Stomach (tissue), 19 donors: ENCODE measurements at places on chromosomes 11 and 22. TPM values are rescaled to one million over a fixed set of nuclear protein-coding genes. Genes with fewer than 3 reads are reported as not detected.

NAT10 gene
- total RNA-seq: 36.5 TPM

TTC28 gene
- 41.4 TPM for total RNA-seq

GRK3 gene
- 0.87 TPM for total RNA-seq

GDPD4 gene
- total RNA-seq: not detected

DKK3 gene
- 63.8 TPM for total RNA-seq

SLC1A2 gene
- total RNA-seq: 5.7 TPM

THRSP gene
- total RNA-seq: not detected

PPP2R1B gene
- 52.0 TPM for total RNA-seq

TMEM191C gene
- total RNA-seq: not detected

MACROD1 gene
- total RNA-seq: 41.2 TPM

DNA sequence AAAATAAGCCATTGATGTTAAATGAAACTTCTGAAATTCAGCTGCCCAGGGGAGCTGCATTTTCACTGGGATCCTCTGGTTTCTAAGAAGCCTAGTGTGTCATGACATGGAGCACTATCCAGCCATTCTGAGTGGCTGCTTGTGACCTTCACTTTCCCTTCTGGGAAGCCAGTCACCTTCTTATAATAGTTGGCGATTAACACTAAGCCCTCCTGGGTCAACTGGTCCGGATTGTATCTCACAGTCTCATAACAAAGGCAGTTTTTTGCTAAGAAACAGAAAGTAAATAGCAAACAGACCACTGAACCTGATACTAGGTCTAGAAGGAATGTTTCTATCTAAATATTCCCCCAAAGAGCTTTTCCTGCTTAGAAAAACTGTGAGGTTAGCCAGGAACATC, 7.9 kb downstream of the CSRP3 start:
- no peak for DNase-seq

GRCh38 chr22:32985899-32986765, 72.0 kb downstream of the SYN3 start:
- DNase-seq: peak; percentile 58

DNA sequence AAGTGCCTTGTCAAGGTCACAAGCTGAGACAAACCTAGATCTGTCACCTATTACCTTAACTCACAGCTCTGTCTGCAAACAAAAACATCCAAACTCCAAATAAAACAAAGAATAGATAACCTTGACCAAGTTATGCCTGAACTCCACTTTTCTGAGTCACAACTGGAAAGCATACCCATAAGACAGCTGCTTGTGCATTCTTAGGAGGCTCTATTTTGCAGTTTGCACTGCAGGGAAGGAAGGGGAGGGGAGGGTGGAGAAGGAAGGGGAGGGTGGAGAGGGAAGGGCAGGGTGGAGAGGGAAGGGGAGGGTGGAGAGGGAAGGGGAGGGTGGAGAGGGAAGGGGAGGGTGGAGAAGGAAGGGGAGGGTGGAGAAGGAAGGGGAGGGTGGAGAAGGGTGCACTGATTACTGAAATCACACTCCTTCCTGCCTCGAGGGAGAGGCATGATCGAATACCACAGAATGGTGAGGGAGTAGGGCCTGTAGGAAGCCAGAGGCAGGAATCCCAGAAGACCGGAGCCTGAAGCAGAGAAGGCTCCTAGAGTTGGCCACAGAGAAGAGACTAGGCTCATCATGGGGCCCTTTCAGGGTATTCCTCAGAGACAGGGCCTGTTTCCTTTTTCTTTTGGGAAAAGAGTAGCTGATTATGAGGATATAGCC, 5.7 kb upstream of the OR52K2 start:
- no peak for DNase-seq

GRCh38 chr11:120203626-120204025, 7.2 kb upstream of the OAF start:
- no peak for DNase-seq

DNA sequence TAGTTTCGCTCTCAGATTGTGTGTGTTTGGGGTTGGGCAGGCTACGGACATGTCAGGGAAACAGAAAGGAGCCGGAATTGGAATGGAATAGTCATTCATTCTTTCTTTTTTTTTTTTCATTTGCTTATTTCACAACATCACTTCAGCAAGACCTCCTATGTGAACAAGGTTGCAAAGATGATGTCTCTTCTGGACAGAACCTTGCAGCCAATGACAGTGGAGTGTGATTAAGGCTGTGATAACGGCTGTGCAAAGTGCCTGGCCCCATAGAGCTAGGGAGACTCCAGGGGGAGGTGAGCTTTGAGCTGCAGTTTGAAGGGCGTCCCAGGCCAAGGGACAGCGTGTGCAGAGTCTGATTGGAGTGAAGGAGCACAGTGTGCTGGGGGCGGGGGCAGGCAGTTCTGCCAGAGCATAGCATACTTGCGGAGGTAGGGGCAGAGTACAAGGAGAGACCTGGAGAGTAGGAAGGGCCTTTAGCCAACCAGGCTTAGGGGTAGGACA, 3.4 kb downstream of the TIGD3 start:
- DNase-seq: peak; percentile 58

- DNase-seq: no peak
Measured at GRCh38 chr11:69039501-69039900, 9.2 kb upstream of the TPCN2 start.

- no peak for DNase-seq
Measured at GRCh38 chr11:39459606-39460005, 1999.8 kb downstream of the LRRC4C start.

GRCh38 chr22:50343541-50343935, 411 bp downstream of the PPP6R2 start:
- DNase-seq: no peak

DNA sequence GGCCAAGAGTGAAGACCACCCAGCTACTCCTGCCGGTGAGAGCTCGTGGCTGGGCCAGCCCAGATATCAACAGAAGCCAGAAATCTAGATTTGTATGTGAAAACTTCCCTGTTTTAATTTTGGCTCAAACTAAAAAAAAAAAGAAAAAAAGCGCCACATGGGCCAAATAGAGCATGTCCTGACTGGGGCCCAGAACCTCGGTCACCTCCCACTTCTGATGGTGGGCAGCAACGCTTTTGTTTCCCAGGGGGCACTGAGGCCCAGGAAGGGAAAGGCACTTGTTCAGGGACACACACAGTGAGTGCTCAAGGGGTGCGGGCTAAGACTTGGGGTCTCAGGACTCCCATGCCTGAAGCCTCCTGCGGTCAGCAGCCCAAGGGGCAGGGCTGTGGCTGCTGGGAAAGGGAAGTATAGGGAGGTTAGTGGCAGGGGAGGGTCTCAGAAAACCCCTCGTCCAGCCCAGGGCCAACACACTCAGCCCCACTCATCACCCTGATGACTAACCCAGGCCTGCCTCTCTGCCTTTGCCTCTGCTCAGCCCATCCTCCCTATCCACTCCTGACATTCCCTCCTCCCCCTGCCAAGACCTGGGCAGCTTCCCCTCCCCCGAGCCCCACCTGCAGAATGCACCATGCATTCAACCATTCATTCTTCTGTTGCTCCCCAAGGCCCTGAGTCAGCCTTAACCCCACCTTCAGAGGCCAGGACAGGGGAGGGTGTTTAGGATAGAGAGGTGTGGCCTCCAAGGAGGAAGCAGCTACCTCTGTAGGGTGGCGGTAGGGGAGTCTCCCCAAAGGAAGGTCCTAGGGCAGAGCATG, 30.0 kb upstream of the TCF20 start:
- peak; percentile 27 for DNase-seq

- DNase-seq: peak; percentile 81
Measured at GRCh38 chr11:10450462-10451425, 4.3 kb upstream of the AMPD3 start.

DNA sequence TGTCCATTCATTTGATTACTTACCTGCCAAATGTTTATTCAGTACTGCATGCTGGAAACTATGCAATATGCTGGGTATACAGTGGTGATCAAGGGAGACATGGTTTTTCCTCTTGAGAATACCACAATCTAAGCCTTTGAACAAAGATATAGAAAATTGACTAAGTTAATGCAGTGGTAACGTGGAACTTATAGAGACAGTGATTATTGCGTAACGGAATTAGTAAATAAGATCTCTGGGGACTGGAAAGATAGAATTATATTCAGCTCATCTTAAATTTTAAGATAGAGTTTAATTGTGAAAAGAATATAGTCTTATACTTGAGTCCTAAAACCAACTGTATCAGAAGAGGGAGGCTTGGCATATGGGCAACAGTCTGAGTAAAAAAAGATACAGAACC, 129.5 kb downstream of the UVRAG start:
- DNase-seq: no peak

DNA sequence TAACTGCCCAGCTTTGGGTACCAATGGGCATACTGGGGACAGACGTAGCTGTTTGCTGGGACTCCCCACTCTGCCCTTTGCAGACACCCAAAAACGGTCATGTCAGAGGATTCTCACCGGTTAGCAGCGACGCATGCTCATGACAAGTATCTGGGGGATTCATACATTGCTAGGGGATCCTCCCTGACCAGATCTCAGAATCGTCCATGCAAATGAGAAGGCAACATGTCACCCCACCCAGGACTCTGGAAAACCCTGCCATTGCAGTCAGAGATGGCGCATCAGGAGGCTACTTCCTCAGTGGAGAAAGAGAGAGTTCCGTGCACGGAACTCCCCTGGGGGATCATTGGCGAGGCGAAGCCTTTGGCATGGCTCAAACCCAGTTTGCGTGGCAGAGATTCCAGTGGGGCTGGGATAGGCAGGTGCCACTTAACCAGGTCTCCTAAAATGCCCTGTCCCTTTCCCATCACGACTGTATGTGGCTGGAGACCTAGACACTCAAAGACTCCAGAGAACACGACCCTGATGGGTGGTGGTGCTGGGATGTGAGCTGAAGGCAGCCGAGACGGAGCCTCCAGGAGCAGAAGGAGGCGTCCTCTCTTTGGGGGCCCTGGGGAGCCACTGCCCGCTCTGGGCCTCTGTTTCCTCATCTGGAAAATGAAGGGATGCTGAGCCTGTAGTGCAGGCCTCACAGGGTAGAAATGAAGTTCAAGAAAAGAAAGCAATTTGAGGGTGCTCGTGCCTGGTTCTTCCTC, 4.9 kb downstream of the RGL4 start:
- no peak for DNase-seq

DNA sequence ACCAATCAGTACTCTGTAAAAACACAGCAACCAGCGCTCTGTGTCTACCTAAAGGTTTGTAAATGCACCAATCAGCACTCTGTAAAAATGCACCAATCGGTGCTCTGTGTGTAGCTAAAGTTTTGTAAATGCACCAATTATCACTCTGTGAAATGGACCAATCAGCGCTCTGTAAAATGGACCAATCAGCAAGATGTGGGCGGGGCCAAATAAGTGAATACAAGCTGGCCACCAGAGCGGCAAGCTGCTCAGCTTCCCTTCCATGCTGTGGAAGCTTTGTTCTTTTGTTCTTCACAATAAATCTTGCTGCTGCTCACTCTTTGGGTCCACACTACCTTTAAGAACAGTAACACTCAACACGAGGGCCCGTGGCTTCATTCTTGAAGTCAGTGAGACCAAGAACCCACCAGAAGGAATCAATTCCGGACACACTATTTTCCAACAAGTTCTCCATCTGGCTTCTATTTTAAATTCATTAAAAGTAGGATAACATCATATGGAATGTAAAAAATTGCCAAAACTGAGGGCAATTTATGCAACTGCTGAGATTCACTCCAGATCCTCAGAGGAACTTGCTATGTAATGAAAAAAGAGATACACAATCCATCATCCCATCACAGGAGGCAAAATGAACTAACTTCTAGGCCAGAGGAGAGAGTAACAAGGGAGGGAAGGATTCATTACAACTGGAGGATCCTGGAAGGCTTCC, 3.1 kb upstream of the PANX1 start:
- no peak for DNase-seq

- DNase-seq: peak; percentile 72
Measured at GRCh38 chr11:45655347-45655756, 10.1 kb downstream of the CHST1 start.

DNA sequence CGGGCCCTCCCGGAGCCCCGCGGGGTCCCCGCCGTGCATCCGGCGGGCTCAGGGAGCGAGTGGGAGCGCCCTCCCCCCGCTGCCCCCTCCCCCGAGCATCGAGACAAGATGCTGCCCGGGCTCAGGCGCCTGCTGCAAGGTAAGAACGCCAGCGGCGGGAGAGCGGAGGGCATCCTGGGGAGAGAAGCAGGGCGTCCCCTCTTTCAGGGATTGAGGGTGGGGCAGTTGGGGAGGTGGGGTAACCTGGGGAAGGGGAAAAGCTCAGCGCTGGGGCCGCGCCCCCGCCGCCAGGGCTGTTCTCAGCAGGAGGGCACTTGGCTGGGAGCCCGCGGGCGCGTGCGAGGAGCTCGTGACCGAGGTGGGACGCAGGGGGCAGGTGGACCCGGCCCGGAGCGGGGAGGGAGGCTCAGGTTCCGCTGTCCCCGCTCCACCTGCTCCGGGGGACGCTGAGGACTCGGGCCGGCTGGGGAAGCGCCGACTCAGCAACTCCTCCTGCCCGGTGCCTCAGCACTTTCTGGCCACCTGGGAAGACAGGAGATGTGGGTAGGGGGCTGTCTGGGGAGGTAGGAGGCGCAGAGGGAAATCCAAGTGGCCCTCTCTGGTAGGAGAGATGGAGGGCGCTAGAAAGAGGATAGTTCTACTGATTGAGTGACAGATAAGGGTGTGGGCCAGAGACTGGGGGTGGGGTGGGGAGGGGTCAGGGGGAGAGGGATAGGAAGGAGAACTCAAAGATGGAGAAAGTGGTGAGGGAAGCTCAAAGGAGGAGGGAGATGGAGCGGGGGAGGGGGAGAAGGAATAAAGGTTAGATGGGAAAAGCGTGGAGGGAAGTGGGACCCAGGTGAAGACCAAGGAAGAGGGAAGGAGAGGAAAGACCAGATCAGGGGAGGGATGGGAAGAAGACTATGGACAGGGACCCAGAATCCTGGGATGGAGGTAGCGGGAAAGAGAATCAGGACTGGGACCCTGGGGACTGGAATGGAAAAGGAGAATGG, 726 bp downstream of the RTN4RL2 start:
- DNase-seq: no peak

GRCh38 chr11:31969359-31969702, 121.5 kb upstream of the RCN1 start:
- DNase-seq: no peak

DNA sequence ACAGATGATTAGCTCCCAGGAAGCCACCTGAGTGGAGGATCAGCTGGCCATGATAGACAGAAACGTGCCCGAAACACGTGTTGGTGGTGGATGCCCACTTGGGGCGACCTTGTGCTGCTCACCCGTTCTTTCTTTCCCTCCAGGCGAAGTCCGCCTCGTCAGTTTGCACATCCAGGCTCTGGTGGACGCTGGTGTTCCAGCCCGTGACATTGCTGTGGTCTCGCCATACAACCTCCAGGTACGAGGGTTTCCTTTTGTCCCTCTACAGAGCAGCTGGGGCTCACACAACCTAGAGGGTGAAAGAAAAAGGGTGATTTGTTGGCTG, 30.6 kb downstream of the IGHMBP2 start:
- DNase-seq: no peak

- DNase-seq: no peak
Measured at GRCh38 chr11:123859731-123860130, 25.7 kb downstream of the TMEM225 start.

GRCh38 chr22:47933226-47933625, 1170.8 kb downstream of the TBC1D22A start:
- no peak for DNase-seq

- DNase-seq: no peak
Measured at GRCh38 chr22:27203276-27203660, 545.9 kb downstream of the MIAT start.
